Dermis microvascular lymphatic vessel endothelial cell (primary cell): ENCODE measurements at places on chromosomes 2 and 18.

DNA sequence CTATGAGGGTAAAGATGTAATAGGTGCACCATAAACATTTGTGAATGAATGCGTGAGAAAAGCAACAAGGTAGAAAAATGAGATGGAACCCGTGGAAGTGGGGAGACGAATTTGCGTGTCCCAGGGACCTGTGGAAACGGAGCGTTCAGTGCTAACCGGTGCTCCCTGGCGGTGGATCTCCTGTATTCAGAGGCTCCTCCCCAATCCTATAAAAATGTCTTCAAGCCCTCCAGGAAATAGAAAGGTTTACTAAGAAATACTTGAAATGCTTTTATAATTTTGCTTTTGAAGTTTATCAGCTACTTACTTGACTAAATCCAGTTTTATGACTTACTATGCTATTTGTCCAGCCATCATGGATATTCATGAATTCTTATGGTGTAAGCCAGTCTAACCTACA is 62.8 kb upstream of the RBM44 start:
- DNase-seq = peak; percentile 55

DNA sequence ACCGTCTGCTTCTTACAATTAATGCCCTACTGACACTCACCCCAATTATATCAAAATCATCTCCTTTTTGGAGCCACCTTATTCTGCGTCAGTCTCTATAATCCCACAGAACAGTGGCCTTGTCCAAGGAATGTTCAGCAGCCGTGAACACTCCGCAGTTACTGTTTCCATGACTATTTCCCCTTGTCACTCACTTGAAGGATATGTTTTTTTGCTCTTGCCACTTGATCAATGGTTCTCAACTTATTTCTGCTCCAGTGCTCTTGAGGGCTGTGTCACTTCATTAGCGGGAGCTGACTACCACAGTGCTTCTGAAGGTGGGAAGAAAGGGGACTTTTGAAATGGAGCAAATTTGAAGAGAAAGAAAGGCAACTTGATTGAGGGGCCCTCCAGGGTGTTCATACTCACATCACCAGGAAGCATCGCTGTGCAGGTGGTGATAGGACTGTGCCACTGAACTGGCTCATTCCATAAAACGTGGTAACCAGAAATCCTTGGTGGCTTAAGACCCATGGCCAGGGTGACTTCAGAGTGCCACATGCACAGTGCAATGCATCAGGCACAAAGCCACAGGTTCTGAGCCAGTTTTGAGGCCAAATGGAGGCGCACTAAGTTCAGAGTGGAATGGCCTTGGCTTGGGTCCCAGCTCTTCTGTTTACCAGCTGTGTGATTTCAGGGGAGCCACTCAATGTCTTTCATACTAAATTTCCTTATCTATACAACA is 320.6 kb upstream of the RAB12 start:
- DNase-seq = no peak

GRCh38 chr18:50096766-50097435 is 98.0 kb downstream of the MYO5B start:
- no peak for DNase-seq

- DNase-seq = no peak
These were observed 27.2 kb downstream of the ACAA2 start for GRCh38 chr18:49786019-49786720.

DNA sequence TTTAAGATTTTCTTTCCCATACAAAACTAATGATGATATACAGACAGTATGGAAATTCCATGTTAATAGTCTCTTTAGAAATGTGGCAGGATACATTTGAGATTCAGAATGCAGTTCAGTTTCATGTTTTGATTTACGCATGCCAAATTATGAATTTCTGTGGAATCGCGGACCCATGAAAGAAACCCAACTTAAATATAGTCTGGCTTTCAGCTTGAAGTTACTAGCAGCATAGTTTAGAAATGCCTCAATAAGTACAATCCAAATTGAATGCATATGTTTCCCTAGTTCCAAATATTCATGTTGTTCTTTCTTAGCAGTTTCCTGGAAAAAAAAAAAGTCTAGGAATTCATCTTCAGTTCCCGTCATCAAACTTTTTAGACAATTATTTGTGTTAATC is 164.1 kb upstream of the RASGRP3 start:
- no peak for DNase-seq

- no peak for DNase-seq
These were observed 24.0 kb upstream of the B3GNT7 start for GRCh38 chr2:231371430-231372054.

DNA sequence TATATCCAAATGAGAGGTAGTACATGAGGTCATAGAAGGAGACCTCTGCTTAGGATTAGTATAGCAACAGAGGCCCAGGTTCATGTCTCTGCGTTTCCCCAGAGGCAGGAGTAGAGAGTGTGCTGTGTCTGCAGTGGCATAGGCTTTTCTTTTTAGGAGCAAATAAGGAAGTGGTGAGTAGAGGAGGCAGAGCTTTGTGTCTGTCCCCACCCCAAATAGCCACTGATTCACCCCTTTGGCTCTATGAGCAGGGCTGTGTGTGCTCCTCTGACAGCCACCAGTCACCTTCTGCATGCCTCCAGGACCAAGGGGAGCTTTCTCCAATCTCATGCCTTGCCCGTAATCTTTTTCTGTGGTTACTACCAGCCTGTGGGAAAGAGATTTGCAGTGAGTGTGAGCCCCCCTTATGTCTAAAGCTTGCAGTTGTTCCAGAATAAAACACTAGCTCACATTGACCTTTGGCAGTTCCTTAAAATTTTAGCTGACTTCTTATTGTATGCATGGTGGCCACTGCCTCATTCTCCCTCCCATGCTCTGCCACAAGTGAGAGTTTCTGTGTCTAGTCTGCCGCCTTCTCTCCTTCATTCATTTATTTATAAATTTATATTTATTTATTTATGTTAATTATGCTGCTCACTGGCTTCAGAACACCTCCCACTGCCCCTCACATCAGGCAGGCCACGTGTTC is 23.5 kb upstream of the ELAC1 start:
- no peak for DNase-seq

GRCh38 chr2:16756831-16757644 is 91.4 kb upstream of the CYRIA start:
- DNase-seq = peak; percentile 75

GRCh38 chr2:100066246-100066645 is 76.1 kb downstream of the AFF3 start:
- no peak for DNase-seq

- no peak for DNase-seq
These were observed 75.9 kb upstream of the CYRIA start for GRCh38 chr2:16741498-16741897.

GRCh38 chr2:160494201-160494644 is 616 bp upstream of the RBMS1 start:
- no peak for DNase-seq

GRCh38 chr2:6423944-6424343 is 441.8 kb downstream of the CMPK2 start:
- no peak for DNase-seq

DNA sequence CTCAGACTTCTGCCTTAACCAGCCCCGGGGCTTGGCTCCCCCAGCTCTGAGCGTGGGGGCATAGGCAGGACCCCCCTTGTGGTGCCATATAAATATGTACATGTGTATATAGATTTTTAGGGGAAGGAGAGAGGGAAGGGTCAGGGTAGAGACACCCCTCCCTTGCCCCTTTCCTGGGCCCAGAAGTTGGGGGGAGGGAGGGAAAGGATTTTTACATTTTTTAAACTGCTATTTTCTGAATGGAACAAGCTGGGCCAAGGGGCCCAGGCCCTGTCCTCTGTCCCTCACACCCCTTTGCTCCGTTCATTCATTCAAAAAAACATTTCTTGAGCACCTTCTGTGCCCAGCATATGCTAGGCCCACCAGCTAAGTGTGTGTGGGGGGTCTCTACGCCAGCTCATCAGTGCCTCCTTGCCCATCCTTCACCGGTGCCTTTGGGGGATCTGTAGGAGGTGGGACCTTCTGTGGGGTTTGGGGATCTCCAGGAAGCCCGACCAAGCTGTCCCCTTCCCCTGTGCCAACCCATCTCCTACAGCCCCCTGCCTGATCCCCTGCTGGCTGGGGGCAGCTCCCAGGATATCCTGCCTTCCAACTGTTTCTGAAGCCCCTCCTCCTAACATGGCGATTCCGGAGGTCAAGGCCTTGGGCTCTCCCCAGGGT is 5.5 kb downstream of the CTDSP1 start:
- DNase-seq = no peak

GRCh38 chr2:18957909-18958308 is 368.5 kb upstream of the NT5C1B start:
- no peak for DNase-seq

- DNase-seq = peak; percentile 56
These were observed 891 bp downstream of the CAB39 start for GRCh38 chr2:230713331-230714135.

- DNase-seq = no peak
These were observed 147.6 kb upstream of the SMAD7 start for GRCh38 chr18:49098386-49098785.

DNA sequence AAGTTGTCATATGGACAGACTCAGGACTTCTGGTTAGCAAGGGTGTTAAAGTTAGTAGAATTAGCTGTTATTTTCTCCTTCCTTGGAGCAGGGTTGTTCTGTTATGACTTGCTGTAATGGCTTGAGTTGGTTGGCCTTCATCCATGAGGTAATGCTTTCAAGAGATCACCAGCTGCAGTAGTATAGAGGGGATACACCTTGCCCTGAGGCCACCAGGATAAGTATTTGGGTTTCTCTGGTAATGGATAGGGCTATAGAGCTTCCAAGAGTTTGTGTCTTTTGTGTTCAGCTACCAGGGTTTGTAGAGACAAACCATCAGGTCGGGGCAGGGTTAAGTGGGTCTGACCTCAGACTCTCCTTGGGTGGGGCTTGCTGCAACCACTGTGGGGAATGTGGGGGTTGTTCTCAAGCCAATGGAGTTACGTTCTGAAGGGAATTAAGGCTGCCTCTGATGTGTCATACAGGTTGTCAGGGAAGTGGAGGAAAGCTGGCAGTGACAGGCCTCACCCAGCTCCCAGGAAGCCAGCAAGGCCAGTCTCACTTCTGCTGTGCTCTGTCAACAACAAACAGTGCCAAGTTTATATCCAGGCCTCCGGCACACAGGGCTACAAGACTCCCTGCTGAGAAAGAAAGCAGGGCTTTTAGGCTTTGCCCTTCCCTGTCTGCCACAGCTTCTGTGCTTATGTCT is 356.6 kb downstream of the SPAG16 start:
- no peak for DNase-seq

GRCh38 chr2:239239607-239240413 is 161.0 kb downstream of the HDAC4 start:
- no peak for DNase-seq

DNA sequence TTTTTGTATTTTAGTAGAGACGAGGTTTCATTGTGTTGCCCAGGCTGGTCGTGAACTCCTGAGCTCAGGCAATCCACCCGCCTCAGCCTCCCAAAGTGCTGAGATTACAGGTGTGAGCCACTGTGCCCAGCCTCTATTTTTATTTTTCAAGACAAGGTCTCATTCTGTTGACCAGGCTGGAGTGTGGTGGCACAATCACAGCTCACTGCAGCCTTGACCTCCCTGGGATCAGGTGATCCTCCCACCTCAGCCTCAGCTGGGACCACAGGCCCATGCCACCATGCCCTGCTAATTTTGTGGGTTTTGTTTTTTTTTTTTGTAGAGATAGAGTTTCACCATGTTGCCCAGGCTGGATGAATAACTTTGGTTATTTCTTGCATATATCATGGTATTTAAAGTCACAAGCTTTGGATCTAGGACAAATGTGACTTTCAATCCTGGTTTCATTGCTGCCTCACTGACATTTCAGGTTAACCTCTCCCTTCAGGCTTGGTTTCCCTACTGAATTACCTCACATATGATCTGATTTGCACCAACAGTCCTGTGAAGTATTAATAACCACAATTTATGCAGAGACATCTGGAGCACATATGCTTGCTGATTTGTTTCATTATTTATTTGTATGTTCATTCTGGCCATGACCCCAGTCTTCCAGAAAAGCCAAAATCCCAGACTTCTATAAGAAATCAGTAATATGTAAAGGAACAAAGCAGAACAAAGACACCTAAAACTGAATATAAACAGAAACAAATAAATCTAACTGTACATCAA is 17.5 kb upstream of the RAB31 start:
- DNase-seq = no peak

- no peak for DNase-seq
These were observed 17.7 kb downstream of the ST6GAL2 start for GRCh38 chr2:106868275-106868674.

DNA sequence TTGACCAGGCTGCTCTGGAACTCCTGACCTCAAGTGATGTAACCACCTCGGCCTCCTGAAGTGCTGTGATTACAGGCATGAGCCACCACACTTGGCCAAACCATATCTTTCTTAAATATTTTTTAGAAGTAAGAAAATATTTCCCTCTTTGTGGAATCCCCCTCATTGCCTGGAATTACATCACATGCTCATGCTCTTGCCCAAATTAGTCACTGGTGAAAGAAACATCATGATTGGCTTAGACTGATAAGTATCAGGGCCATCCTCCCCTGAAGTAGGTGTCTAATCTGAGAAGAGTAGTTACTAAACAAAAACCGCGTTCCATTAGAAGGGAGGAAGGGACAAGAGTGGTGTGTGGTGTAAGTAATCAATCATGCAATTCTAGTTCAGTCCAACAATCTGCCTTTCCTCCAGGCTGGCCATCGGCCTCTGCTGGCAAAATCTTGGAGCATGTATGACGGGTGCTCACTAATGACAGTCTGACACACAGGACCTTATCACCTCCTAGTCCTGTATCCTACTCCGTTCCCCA is 52.3 kb upstream of the SCG2 start:
- DNase-seq = no peak

- DNase-seq = no peak
These were observed 859.5 kb upstream of the CNTNAP5 start for GRCh38 chr2:123165616-123166015.
